ENCODE measurements at places on chromosomes 5 and 9.

GRCh38 chr5:24428345-24428744, 216.4 kb downstream of the CDH10 start:
- DNase-seq = no peak

DNA sequence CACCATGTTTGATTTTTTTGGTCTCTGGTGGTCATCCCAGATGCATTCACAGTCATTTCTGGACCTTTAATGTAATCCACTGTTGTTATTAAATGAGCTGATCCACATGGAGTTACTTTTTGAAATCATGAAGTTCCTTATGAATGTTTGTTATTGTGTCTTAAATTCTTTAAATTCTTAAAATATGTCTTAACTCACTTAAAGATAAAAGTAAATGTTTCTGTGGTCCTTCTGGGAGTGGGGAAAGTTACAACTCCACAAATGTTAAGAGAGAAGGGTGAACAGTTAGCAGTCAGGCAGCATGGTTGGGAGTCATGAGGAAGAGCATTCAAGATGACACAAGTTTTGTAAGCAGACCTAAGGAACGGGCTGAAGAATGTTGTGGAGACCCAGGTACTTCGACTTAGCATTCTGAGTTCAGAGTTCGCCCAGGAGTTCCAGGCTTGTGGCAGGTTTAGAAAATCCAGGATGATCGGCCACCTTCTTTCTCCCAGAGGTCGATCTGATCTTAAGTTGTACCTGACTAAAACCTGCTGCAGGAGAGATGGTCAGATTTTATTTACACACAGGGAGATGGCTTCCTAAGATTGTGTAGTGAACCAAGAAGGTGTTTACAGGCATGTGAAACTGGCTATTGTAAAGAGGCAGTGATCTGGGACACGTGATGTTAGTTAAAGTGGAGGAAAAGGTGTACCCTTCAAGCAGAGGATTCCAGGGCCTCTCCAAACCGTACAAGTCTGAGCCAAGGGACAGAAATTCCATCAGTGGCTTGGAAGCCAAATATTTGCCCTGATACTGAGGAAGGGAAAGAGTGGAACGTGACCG, 17.2 kb downstream of the SLC1A1 start:
- no peak for DNase-seq

DNA sequence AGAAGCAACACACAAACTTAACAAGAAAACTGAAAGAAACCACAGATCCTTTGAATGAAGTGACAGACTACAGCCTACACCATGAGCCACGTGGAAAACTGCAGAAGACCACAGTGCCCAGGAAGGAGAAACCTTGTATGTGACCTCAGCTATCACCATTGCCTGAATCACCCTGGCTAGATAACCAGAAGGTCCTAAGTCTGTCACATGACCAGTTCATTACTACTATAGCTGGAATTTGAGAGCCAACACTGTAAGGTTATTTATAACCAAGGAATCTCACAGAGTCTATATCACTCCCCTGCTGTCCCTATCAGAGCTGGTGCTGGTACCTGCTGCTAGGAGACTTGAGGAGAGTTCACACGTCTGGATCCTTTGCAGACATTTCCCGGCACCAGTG, 90.3 kb upstream of the FBXL17 start:
- DNase-seq = no peak

- no peak for DNase-seq
Observed at GRCh38 chr5:119269061-119269944, 86.5 kb upstream of the TNFAIP8 start.

- no peak for DNase-seq
Observed at GRCh38 chr5:164191240-164191639, 685.8 kb downstream of the MAT2B start.

GRCh38 chr5:38795986-38796741, 49.6 kb upstream of the OSMR start:
- DNase-seq = no peak

GRCh38 chr5:154478224-154478565, at the start of gene HAND1:
Gene HAND1 (minus strand): TSS chr5:154478227. CDS start chr5:154478008, 219 bp downstream.
- no peak for DNase-seq

Data from SIG-M5 (cell line).